ENCODE measurements at places on chromosomes 4 and X. TPM values are rescaled to one million over a fixed set of nuclear protein-coding genes. Genes with fewer than 3 reads are reported as not detected.

- DNase-seq = no peak
Measured at GRCh38 chr4:122616915-122617596, 3.8 kb downstream of the IL21 start.

GRCh38 chrX:2828344-2828958 lies at the start of gene GYG2:
TSS of gene GYG2 (plus strand) at chrX:2828930. CDS start at chrX:2830189, 1,259 bp downstream.
- no peak for DNase-seq

- peak; percentile 51 for DNase-seq
Measured at GRCh38 chr4:56326363-56326762, 60.9 kb downstream of the AASDH start.

GRCh38 chr4:169810325-169811323 lies 52.9 kb upstream of the HPF1 start:
- DNase-seq = peak; percentile 86

Gene CRMP1
- 0.37 TPM for total RNA-seq

DNA sequence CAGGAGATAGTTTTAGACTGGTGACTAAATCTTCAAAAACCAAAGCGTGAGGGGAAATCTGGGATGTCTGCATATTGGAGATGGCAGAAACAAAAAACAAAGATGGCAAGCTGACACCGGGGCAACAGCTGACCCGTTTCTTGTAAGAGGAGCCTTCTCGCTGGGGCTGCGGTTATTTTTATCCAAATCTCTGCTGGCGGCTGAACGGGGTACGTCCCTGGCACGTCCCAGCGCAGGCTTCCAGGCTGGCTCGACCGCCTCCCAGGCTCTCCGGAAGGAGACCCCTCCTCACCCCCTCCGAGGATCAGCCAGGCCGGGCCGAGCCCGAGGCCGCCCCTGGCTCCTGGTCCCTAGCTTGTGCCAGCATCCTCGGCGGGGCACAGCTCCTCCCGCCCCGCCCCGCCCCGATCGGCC lies 403 bp downstream of the SGCB start:
- peak; percentile 26 for DNase-seq

DNA sequence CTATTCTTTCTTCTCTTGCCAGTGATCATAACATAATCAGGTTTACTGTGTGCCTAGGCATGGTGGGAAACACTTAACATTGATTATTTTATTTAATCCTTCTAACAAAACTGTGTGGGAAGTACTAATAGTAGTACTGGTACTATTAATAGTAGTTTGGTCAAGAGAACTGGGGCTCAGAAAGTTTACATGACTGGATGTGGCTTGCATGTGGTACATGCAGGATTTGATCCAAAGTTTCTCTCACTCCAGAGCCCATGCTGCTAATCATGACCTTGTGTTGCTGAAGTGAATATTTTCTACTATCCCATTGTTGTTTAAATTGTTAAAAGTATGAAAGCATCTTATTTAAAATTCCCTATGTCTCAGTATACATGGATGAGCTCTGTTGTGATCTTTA lies 78.4 kb downstream of the TMEM164 start:
- no peak for DNase-seq

Gene ODAM
- not detected for total RNA-seq

GRCh38 chr4:111323496-111323895 lies 700.6 kb upstream of the PITX2 start:
- DNase-seq = no peak

Gene MAPK10
- total RNA-seq = 0.17 TPM

GRCh38 chr4:7433376-7434140 lies 1.2 kb downstream of the PSAPL1 start:
- DNase-seq = no peak

- DNase-seq = no peak
Measured at GRCh38 chr4:41579043-41579442, 41.1 kb downstream of the LIMCH1 start.

DNA sequence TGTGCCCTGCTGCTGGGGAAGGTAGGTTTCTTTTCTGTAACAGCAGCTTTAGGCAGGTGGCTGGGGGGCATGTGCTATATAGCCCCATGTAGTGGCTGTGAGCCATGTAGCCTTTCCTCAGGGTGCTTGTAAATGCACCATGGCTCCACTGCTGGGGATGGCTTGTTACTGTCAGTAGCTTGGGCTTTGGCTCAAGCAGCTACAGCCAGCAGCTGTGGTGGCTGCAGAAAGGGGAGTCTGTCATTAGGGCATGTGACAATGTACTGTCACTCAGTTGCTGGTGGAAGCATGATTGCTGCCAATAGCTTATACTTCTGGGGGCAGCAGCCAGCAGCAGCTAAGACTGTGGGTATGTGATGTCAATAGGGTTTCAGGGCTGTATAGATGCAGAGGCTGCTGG lies 33.9 kb upstream of the DDIT4L start:
- DNase-seq = no peak

DNA sequence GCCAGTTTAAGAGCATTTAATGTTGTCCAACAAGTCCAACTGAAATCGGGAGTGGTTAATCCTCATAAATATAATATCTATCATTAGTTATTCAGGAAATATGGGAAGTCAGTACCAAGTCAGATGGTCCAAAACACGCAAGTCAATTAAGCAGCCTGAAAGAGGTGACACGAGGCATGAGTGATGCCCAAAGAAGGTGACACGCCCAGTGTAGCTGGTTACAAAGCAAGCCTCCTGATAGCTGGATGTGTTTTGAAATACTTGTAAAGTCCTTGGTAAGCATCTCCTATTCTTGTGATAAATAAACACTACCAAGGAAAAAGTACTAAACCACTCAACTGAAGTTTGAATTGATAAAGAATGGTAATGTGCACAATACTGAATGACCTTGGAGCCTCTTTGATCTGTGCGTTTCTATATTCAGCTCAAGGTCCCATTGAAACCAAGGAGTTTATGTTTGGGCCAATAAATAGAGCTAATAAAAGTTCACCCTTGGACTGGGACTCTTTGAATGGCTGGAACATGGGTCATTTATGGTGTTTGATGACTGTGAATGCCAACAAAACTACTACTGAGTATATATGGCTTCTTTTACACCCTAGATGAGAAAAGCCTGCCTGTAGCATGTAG lies 93.2 kb upstream of the KLF3 start:
- no peak for DNase-seq

Gene ADGRL3
- 0.05 TPM for total RNA-seq

DNA sequence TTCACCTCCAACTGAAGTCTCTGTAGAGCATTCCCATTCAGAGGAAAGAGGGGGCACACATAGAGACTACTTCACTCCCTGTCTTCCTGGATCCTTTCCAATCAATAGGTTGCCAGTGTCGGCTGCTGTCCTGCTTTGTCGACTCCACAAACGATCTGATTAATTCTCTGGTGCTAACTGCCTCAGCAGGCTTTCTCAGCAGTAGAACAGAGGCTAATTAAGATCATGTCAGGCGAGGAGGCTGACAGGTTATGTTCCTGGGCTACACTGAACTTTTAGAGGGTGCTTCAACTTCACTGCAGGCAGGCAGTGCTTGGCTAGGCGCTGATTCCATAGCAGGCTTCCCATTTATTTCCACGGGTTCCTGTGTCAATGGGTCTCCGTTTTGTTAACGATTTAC lies 79.2 kb downstream of the GRIA3 start:
- no peak for DNase-seq

DNA sequence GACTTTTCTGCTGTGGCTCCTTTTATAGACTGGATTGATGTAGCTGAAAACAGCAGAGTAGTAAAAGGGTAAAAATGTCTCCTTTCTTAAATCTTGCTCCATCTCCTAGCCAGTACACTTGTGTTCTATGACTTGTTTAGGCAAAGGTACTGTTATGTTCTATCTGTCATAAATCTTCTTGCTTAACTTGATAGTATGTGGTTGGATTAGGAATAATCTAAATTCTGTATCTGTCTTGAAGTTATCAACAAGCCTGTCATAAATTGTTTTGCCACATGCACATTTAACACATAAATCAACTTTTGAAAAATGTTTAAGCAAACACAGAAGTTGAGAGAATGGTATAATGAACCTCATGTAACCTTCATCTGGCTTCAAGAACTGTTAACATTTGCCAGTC lies 157.0 kb downstream of the FRAS1 start:
- no peak for DNase-seq

DNA sequence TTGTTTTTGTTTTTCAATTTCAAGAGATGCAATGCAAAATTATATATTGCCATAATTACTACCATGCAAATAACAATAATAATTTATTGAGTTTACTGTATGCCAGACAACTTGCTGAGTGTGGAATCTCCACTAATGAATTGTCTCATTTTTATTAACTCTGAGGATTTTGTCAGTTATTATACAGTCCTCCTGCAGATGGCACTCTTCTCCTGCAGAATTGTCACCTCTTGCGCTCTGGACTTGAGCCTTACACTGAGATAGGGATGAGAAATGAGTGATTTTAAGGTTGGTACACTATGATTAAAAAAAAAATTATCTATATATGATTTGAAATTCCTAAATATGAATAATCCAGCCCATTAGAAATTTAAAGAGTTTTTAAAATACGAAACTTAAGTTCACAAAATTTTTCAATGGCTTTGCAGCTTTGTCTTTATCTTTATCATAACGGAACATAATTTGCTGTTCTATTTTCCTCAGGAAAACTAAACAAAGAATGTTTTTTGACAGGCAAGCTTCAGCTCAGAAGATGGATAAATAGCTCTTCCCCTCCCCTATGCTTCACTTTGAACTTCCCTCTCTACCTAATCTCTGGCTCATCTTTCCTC lies 12.7 kb upstream of the PAQR3 start:
- DNase-seq = peak; percentile 66

Gene JCHAIN
- total RNA-seq = not detected

DNA sequence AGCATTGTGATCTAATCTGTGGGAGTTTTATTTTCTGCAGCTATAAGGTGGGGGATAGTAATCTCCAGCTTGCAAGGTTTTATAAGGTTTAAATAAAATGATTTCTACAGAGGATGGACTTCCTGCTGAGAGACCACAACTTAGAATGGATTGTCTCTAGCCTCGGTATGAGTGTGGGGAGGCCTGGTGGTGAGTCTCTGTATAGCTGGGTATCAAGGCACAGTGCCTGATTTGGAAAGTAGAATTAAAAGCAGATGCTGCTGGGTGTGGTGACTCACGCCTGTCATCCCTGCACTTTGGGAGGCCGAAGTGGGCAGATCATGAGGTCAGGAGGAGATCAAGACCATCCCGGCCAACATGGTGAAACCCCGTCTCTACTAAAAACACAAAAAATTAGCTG lies 162.0 kb upstream of the GATB start:
- DNase-seq = no peak

DNA sequence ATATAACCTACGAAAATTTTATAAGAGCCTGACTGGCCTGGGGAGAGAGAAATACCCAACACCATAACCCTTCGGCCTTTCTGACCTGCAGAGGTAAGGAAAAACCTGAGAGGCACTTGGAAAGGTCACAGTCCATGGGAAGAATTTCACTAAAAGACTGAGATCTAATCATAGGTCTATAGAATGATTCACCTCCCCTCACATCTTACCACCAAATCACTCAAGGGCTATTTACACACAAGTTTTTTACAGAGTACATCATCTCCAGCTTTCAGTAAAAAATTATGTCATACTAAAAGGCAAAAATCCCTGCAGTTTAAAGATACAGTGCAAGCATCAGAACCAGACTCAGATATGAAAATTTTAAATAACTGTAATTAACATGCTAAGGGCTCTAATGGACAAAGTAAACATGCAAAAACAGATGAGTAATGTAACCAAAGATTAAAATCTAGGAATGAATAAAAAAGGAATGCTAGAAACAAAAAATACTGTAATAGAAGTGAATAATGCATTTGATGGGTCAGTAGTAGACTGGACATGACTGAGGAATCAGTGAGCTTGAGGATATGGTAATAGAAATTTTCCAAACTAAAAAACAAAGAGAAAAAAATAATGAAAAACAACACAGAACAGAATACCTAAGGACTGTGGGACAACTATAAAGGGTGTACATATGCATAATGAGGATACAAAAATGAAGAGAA lies 32.1 kb upstream of the SLC16A2 start:
- no peak for DNase-seq

- peak; percentile 72 for DNase-seq
Measured at GRCh38 chrX:15242899-15243555, 26.9 kb downstream of the ASB9 start.

DNA sequence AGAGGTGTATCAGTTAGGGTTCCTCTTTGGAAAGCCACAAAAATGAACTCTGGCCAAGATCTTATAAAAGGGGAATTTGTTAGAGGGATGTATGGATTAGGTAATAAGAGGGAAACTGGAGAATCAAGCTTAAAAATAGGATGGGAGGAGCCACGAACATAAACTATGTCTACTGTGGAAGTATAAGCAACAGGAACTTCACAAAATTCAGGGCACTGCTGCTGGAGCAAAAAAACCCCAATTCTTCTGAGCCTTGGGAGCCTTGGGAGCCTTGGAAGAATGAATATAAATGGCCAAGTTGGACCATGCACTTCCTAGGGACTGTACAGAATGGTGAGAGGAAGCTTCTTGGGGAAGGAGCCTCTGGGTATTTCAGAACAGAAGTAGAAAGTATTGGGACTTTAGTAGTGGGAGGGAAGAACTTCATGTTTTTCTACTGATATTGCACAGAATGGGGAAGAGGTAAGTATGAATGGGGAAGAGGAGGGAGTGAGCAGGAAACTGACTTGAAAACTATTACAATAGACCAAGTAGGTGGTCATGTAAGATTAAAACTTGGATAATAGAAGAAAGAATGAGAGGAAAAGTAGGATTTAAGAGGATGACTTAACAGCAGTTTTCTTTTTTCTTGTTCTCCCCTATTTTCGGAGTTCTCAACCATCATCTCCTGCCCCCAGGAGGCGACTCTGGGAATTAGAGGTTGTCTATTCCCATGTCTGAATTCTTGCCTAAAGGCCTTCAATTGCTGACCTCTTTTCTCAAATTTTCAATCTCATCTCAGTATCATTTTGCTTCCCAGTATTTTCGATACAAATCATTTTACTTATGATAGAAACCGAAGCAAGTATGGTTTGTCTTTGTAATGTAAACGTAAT lies 44.4 kb upstream of the TAPT1 start:
- DNase-seq = no peak
